ENCODE measurements at places on chromosomes 5 and 9.

GRCh38 chr9:69759421-69760277, at the start of gene PTAR1:
PTAR1 (minus strand) TSS chr9:69760011; CDS start chr9:69759938, 73 bp downstream.
- DNase-seq, result peak; percentile 92

GRCh38 chr5:140360681-140361479, 886 bp downstream of the SLC4A9 start:
- DNase-seq, result no peak

- DNase-seq, result no peak
Measured at GRCh38 chr9:132592451-132592850, 10.0 kb downstream of the BARHL1 start.

DNA sequence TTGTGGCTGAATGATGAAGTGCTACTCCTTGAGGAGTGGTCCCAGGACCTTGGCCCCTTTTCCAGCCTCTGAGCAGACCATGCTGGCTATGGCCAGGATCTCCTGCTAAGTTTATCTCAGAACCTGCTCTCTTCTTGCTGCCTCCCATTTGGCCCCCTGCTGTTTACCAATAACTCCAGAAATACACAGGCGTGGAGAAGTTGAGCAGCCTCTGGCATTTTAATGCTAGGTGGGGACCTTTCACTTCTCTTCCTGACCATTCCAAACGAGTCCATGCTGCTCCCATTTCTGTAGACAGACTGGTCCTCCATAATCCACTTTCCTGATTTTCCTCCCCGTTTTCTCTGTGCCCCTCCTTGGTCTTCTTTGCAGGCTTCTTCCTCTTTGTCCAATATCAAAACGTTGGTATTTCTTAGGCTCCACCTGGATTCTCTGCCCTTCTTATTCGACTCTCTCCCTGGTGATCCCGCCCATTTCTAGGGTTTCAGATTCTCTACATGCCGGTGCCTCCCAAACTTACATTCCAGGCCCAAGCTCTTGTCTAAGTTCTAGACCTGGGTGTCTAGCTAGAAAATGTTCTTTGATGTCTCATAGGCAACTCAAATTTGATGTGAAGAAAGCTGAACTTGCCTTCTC, 33.4 kb upstream of the TNFAIP8 start:
- DNase-seq, result no peak

- peak; percentile 94 for DNase-seq
Measured at GRCh38 chr5:120615967-120616645, 152.0 kb downstream of the PRR16 start.

GRCh38 chr5:151892393-151892792, 32.3 kb downstream of the GLRA1 start:
- no peak for DNase-seq

- peak; percentile 73 for DNase-seq
Measured at GRCh38 chr9:21579247-21579671, 97.1 kb upstream of the IFNE start.

GRCh38 chr9:14779566-14780022, 57.1 kb upstream of the CER1 start:
- peak; percentile 33 for DNase-seq

DNA sequence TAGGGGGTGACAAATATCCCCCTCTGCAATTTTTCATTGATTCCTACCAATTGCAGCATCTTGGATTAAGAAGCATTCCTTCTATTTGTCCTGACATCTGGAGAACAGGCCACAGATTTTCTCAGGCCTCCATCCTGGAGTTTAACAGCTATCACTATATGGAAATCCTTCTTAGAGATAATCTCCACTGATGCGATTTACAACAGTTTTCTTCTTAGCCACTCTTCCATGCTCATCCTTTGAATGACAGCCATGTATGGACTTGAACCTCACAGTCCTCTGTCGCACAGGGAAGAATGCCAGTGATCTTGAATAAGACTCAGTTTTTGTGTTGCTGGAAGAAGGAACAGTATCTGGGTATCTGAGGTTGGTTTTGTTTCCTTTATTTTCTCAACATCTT, 73.2 kb downstream of the PGM5 start:
- DNase-seq, result no peak

GRCh38 chr5:116671211-116671736, 96.7 kb upstream of the SEMA6A start:
- DNase-seq, result no peak

- DNase-seq, result no peak
Measured at GRCh38 chr9:79447762-79448161, 124.0 kb upstream of the TLE4 start.

DNA sequence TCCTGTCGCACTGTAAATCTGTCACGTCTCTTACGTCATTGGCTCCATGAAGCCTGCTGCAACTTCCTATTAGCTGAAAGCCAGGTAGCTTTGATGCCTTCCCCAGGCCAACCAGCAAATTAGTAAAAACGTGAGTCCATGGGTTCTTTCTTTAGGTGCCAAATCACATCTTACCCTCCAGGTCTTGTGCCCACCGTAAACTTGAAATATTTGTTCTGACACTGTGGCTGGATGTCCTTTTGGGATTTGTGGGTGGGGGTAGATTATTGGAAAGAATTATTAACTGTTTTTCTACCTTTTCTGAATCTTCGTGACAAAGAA, 172.8 kb downstream of the NR3C1 start:
- no peak for DNase-seq

- no peak for DNase-seq
Measured at GRCh38 chr5:177489119-177489716, 8.2 kb downstream of the PDLIM7 start.

DNA sequence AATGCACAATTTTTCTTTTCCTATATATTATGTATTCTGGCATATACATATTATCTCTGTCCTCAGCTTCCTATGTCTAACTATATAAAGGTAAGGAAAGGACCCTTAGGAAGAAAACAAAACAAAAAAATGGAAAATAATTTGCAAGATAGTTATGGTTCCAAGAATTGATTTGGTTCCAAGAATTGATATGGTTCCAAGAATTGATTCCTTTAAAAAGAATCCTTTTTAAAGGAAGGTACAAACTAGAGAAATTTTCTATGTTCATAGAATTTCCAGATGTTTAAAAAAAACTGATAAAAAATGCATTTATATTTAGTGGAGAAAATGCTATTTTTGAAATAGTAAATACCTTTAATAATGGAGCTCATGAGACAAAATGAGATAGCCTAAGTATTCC, 12.1 kb downstream of the LYRM7 start:
- no peak for DNase-seq

- DNase-seq, result no peak
Measured at GRCh38 chr5:172548981-172549687, 91.9 kb upstream of the NEURL1B start.

GRCh38 chr9:33076046-33077004, at the start of gene SMU1:
SMU1 (minus strand) TSS chr9:33076674; CDS start chr9:33076608, 66 bp downstream.
- peak; percentile 98 for DNase-seq

- DNase-seq, result no peak
Measured at GRCh38 chr5:111699324-111699723, 57.7 kb downstream of the NREP start.

- no peak for DNase-seq
Measured at GRCh38 chr9:101117161-101117560, 88.6 kb downstream of the PLPPR1 start.

- DNase-seq, result no peak
Measured at GRCh38 chr5:58844395-58844794, 261.5 kb downstream of the RAB3C start.

GRCh38 chr9:121765021-121765950, 113.9 kb downstream of the DAB2IP start:
- DNase-seq, result peak; percentile 34

Measured in choroid plexus epithelial cell (primary cell).